ENCODE measurements at places on chromosomes 3 and 15. TPM values are rescaled to one million over a fixed set of nuclear protein-coding genes. Genes with fewer than 3 reads are reported as not detected.

The GOLGA6L7 gene
- total RNA-seq, result not detected

DNA sequence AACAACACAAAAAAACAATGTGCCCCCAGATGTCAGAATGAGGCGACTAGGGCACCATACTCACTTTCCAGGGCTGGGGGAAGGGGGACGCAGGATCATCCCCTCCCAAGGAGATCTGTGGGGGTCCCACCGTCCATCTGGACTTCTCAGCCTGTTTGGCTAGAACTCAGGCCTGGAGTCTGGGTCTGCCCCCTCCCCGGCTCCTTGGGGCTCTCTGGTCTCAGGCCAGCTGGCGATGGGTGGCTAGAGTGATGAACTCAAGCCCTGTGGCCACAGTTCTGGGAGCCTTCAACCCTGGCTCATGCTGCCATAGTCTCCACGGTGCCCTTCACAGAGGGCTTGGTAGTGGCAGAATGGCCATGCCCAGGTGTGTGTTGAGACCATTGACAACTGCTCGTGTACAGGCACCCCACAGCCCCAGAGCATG is 13.6 kb downstream of the ZBTB47 start:
- DNase-seq, result no peak

DNA sequence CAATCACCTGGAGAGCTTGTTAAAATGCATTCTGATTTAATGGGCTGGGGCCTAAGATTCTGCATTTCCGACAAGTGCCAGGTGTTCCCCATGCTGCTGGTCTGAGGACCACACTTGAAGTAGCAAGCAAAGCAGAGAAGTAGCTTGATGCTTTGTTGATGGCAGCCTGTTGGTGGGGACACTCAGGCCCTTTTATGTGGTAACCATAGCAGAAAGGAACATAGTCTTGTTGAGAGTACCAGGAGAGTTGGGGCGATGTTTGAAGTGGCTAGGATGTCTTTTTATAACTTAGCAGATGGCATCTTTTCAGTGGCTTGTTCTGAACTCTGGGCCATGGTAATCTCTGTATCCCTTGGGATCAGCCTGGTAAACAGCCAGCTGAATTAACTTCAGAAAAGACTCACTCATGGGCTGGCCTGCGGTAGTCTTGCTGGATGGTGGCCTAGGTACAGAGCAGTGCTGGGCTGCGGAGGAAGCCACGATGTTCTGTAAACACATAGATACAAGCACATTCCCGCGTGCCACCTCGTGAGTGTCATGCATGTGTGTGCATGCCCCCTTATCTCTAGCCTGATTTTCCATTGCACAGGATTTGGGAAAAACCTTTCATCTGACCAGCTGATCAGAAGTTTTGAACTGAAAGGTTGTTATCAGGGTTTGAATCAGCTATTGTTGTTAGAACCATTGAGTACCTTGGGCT is 292.4 kb upstream of the LRRFIP2 start:
- no peak for DNase-seq

- no peak for DNase-seq
Observed at GRCh38 chr3:171862993-171863521, 19.9 kb downstream of the TMEM212 start.

GRCh38 chr3:9782770-9783169 is 9.5 kb downstream of the TADA3 start:
- no peak for DNase-seq
